ENCODE measurements at places on chromosomes 1 and 21.
A peak's percentile ranks its signal among the peaks of the same experiment; 100 is the strongest.

DNA sequence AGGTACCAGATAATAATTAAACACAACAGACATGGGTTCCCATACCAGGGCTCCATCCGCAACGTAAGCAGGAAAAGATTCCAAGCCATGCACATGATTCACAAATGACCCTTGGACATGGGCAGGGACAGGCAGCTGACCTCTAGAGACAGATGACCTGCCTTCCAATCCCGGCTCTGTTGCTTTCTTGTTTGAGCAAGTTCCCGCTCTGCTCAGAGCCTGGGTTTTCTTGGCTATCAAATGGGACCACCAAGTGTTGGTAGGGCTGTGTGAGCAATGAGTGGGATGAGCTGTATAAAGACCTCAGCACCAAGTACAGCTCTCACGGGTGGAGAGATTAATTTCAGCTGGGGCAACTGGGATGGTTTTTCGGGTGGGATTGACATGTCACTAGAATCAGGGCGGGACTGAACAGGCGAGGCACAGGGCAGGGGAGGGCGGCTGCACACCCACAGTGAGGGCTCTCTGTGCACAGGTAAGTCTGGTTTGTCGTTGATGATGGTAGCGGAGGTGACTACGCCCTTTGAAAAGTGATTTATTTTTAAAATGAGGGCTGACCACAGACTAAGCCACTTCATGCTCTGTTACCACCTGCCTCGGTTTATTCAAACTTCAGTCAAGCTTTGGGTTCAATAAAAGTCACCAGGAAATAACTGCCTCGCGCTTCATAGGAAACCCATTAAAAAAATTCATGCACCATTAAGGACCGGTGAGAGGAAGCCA lies 57.5 kb upstream of the IFFO2 start:
- DNase-seq = no peak

- DNase-seq = no peak
Observed at GRCh38 chr1:219460896-219461815, 151.7 kb downstream of the ZC3H11B start.

DNA sequence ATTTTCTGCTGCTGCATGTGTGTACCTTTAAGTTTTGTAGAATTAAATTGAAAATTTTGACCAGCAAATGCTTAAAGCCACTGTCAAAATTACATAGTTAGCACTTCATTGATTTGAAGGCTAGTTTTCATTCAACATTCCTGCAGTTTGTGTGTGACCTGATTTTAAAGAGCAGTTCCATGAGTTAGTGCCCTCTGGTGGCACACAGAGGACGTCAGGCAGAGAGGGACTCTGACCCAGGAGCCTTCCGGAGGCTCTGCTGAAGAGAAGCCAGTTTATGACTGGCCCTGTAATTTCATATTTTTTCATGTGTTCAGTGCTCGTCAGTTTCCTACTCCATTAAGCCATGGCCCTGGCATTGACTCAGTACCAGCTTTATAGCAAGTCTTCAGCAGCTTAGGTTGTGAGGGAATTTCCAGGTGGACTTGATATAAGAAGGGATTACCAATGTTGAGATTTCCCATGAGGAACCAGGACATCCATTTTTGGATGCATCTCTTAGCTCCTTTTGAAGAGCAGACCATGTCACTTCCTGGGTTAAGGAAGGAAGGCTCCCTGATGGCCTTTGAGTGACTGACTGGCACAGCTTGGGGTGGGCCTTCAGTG lies 104.7 kb downstream of the CAMTA1 start:
- peak; percentile 32 for DNase-seq

GRCh38 chr1:165941531-165941930 lies 114.1 kb downstream of the UCK2 start:
- DNase-seq = no peak

DNA sequence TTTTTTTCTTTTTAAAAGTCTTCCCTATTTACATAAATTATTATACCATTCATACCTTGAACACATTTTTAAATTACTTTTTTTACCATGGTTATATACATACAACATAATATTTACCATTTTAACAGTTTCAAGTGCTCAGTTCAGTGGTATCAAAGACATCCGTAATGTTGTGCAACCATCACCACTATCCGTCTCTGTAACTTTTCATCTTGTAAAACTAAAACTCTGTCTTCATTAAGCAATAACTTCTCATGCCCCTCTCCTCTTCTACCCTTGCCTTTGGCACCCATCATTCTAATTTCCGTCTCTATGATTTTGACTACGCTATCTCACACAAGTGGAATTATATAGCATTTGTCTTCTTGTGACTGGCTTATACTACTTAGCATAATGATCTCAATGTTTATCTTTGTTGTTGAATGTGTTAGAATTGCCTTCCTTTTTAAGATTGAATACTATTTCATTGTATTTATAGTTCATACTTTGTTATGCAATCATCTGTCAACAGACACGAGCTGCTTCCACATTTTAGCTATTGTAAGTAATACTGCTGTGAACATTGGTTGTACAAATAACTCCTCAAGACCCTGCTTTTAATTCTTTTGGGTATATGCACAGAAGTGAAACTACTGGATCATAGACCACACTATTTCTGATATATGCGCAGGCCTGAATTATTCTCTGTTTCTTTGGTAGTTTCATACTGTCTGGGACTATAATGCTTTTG lies 689.5 kb upstream of the NCAM2 start:
- no peak for DNase-seq

- no peak for DNase-seq
Observed at GRCh38 chr1:191818198-191818597, 340.1 kb upstream of the RGS18 start.

DNA sequence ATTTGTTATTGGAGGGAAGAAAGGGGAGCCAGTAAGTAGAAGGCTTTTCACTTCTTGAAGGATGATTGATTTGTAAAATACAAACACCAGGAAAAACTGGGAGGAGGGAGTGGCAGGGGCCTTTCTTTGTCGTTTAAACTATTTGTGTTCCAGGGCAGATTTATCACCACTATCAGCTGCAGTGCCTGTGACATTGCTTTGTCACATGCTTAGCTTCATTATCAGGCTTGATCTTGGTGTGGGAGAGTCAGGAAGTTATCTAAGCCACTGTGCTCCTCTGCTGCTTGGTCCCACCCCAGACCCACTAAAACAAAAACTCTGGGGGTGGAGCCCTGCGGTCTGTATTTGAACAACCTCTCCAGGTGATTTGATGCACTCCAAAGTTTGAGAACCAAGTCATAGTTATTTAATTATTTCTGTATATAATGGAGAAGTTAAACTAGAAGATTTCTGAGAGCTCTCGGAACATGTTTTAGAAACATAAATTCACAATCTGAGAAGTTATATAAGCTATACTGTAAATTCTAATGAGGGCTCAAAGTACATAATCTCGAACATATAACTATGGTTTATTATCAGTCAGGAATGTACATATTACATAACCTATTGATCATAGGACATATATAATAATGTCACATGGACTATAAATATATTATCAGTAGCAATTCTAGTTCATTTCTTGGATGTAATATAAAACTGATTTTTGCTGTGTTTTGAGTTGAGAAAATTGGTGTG lies 87.9 kb downstream of the CDC14A start:
- peak; percentile 89 for DNase-seq

GRCh38 chr1:182662121-182662890 lies 22.1 kb downstream of the RGS8 start:
- DNase-seq = no peak

GRCh38 chr1:22711591-22712501 lies 1.2 kb downstream of the EPHB2 start:
- no peak for DNase-seq

DNA sequence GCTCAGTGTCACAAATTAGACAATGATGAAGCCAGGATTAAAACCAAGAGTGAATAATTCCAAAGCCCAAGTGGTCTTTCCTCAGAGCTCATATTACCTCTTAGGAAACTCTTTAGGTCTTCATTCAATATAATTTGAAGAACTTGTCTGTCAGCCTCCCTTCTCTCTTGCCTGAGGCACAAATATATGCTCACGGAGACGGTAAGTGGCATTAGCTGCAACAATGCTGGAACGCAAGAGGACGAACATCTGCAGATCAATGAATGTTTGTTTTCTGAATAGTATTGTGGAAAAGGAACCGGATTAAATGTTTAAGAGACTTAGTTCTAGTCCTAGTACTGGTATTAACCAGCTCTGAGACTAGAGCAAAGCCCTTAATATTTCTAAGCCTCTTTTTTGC lies 39.7 kb upstream of the LYST start:
- DNase-seq = no peak

- DNase-seq = no peak
Observed at GRCh38 chr1:29081201-29081600, 42.5 kb downstream of the TMEM200B start.

DNA sequence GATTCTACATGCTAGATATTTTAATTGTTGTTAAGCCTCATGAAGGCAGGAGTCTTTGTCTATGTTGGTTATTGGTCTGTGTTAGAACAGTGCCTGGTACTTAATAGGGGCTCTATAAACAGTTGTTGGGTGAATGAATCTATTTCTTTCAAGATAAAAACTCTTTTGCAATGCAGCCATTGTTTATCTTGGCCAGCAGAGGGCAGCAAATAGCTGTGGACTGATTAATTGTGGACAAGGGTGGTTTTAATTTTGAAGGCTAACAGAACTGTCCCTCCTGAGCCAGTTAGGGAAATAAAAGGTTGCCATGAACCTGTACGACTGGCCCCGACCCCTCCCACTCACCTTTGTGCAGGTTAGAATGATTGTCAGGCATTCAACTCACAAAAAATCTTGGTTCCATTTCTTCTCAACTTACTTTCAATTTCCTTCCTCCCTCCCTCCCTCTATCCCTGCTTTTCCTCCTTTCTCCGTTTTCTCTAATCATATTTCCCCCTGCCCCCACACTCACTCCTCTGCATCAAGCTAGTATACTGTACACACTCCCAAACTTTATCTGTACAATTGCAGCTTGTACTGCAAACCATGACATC lies 66.3 kb upstream of the DIRAS3 start:
- DNase-seq = peak; percentile 35

GRCh38 chr21:45873418-45873817 lies 108.2 kb upstream of the COL6A1 start:
- no peak for DNase-seq

DNA sequence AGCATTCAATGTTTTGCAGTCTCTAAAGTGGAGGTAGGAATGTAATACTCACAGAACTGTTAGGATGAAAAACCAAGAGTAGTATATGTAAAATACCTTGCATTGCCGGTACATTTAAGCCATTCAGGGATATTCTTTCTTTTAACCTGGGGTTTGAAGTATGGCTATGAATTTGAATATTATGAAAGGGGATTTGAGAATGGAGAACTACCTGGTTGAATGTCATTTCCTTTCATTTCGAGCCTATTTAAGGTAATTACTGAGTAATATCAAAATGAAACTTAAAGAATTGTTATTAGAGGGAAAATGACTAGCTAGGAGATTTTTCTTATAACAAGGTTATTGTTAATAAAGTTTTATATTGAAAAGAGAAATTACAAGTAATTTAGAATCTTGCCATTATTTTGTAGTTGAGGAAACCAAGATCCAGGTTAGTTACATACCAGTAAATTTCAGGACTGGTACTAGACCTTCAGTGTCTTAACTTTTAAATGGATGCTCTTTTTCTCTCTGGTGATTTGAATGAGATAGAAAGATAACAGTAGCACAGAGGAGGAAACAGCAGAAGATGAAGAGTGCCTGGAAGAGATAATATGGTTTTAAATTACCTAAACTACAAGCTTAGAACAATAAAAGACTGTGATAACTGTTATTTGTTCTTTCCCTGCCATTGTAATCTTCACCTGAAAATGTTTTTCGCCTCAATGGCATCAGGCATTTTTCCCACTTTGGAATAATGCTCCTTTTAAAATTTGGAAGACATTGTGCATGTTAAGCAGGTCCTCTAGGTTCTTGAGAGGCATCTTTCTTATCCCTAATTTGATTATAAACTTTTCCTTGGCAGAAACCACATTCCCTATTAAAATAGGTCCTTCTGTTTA lies 103.2 kb downstream of the PKN2 start:
- DNase-seq = no peak

DNA sequence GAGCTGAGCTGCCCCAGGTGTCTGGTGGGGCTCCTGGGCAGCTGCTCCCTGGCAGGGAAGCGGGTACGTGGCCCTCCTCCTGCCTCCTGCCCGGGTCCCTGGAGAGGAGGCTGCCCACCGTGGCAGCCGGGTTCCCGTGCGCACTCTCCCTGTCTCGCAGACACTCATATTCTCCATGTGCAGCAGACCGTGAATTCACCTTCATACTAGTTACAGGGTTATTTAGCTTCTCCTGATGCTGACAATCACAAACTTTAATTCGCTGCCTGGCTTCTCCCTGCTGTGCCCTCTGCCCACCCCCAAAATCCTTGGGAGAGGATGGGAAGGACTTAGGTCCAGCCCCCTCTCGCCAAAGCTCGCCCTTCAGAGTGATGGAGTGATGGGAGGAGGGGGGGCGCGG lies 95.3 kb downstream of the CASZ1 start:
- no peak for DNase-seq
